ENCODE measurements at places on chromosomes 3 and 15.

DNA sequence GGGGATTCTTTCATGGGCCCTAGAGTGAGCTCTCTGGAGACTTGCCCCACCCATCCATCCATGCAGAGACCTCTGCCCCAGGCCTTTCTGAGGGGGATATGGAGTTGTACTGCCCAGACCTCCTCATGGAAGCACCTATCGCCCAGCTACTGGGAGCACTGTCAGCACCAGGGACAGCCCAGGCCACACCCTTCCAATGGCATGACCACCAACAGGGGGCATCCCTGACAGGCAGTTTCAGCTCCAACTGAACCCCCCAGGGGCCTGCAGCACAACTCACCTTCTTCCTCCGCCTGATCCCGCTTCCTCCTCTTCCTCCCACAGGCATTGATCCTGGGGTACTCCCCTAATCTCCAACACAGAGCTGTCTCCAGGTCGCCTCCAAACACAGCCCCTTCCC is 21.8 kb downstream of the MRPS11 start:
- DNase-seq = no peak

- peak; percentile 35 for DNase-seq
Measured at GRCh38 chr15:78105476-78106241, 13.3 kb downstream of the SH2D7 start.

DNA sequence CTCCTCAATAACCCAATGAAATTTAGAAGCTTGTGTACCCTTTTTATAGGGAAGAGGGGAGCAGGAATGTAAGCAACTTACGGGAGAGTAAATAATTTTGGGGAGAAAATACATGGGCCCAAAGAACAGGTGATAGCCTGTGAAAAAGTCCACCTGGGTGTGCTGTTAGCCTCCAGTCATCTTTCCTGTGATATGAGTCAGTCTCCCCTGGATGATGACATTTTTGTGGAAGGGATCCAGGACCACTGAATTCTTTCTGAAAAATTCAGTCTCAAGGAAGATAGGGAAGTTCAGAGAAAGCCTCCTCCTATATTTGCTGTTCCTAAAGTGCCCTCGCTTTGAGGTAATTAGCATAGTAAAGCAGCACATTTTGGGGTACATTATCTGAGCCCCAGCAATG is 149.8 kb downstream of the SQOR start:
- no peak for DNase-seq

DNA sequence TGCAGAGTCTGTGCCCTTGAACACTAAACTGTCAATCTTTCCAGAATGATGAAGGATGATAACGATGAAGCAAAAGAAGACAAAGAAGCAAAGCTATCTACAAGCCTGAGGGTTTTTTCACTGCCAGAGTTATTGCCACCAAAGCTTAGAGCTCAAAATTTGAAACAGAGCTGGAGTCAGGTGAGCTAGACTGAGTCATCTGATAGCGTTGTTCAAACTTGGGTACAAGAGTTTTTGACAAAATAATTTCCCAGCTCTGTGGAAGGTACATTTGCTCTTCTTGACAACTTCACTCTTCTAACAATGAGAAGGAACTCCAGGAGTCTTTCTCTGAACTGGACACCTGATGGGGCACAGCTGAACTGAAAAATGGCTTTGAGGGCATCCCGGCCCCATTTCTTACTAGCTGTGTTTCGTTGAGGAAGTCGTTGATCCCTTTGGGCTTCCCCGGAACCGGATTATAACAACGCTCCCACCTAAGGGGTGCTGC is 715 bp downstream of the MCCC1 start:
- DNase-seq = peak; percentile 44

- DNase-seq = no peak
Measured at GRCh38 chr3:62095756-62096155, 277.6 kb downstream of the FEZF2 start.

- DNase-seq = no peak
Measured at GRCh38 chr3:128239304-128239703, 86.0 kb downstream of the EEFSEC start.

DNA sequence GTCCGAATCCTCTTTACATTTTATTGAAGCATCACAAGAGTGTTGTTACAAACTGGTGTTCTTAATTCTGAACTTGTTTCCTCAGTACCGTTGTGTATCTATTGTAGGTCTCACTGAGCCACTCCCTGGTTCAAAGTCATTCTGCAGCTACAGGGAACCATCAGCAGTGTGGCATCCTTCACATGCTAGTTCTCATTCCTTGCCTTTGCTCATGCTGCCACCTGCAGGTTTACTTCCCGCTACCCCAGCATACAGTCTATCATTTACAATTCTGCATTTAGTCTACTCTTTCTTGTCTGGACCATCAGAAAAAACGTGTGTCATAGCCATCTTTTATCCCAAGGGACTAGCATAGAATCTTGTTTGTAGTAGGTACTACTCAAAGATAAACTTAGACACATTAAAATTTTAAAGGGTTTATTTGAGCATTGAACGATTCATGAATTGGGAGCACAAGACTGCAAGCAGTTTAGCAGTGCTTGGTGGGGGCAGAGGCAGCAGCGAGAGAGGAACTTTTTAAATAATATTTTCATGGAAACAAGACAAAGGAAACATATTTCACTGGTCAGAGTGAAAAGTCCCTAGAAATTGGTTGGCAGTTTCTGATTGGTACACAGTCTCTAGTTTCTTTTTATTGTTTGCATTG is 402.1 kb downstream of the CADM2 start:
- peak; percentile 19 for DNase-seq

DNA sequence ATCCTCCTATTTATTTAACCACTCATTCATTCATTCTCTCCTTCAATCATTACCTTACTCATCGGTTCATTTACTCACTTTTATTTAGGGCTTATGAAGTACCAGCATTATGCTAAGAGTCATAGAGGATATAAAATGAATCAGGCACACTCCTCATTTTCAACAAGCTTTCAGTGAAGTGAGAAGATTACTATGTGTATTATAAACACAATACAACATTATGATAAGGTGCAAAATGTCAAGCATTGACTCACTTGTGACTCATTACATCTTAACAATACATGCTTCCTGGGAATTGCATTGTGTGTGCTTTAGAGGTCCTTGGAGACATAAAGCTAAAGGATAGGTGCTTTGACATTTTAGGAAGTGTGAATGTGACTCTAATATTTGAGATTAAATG is 60.4 kb downstream of the PLAAT1 start:
- DNase-seq = no peak
